ENCODE measurements at places on chromosomes 2 and 18. TPM values are rescaled to one million over a fixed set of nuclear protein-coding genes. Genes with fewer than 3 reads are reported as not detected.

The PLA2R1 gene
- 32.0 TPM for total RNA-seq

The C1QL2 gene
- total RNA-seq, result not detected

The LYG1 gene
- not detected for total RNA-seq

The CCDC121 gene
- 2.6 TPM for total RNA-seq

The RAMP1 gene
- total RNA-seq, result not detected

The ZC3H6 gene
- 3.0 TPM for total RNA-seq

The RNF25 gene
- 56.6 TPM for total RNA-seq

The REG1B gene
- total RNA-seq, result not detected

The OR6B2 gene
- not detected for total RNA-seq

The DCC gene
- total RNA-seq, result not detected

The IL36RN gene
- not detected for total RNA-seq

The ADD2 gene
- total RNA-seq, result 1.3 TPM

The TUBA4B gene
- not detected for total RNA-seq

The GMCL1 gene
- 4.9 TPM for total RNA-seq

The GPR45 gene
- total RNA-seq, result not detected

The ATP6V1C2 gene
- under 0.01 TPM for total RNA-seq

The HSPD1 gene
- total RNA-seq, result 205 TPM

The FAM124B gene
- total RNA-seq, result 177 TPM

The GRB14 gene
- total RNA-seq, result 5.9 TPM

The HES6 gene
- total RNA-seq, result 2.7 TPM

The GAL3ST2 gene
- not detected for total RNA-seq

The CD8B2 gene
- total RNA-seq, result not detected

The UGT1A3 gene
- not detected for total RNA-seq

The CNRIP1 gene
- total RNA-seq, result 46.4 TPM

The CCDC141 gene
- total RNA-seq, result 0.10 TPM

The CLHC1 gene
- 6.9 TPM for total RNA-seq

The SMYD1 gene
- total RNA-seq, result not detected

The TRPM8 gene
- not detected for total RNA-seq

The LYPD1 gene
- total RNA-seq, result 1.9 TPM

The IFIH1 gene
- 5.9 TPM for total RNA-seq

The RAB6D gene
- 0.10 TPM for total RNA-seq

The CHRNG gene
- not detected for total RNA-seq

The TNFRSF11A gene
- 11.9 TPM for total RNA-seq

The IL1RN gene
- total RNA-seq, result not detected

The OBSL1 gene
- 18.5 TPM for total RNA-seq

The RTN4 gene
- 218 TPM for total RNA-seq
